ENCODE measurements at places on chromosomes 1 and 21.

GRCh38 chr1:246032984-246033383, 474.1 kb downstream of the SMYD3 start:
- DNase-seq, result no peak

DNA sequence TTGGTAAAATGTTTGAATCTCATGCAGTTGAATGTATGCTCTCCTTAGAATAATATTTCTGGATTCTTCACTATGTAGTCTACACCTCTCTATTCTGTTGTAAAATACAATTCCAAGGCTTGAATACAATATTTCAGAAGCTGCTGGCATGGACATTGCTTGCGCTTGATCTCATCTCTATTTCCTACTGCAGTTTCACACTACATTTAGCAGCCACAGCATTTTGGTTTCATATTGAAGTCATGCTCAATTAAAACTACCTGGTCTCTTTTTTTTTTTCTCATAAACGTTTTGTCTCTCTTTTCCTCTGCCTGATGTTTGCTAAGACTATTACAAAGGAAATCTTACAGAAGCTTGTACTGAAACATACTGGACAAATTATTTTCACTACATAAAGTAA, 631.0 kb upstream of the TMPRSS15 start:
- no peak for DNase-seq

GRCh38 chr1:42913426-42914091, 45.1 kb downstream of the SLC2A1 start:
- peak; percentile 53 for DNase-seq

- DNase-seq, result no peak
Observed at GRCh38 chr1:218031901-218032300, 253.2 kb upstream of the RRP15 start.

DNA sequence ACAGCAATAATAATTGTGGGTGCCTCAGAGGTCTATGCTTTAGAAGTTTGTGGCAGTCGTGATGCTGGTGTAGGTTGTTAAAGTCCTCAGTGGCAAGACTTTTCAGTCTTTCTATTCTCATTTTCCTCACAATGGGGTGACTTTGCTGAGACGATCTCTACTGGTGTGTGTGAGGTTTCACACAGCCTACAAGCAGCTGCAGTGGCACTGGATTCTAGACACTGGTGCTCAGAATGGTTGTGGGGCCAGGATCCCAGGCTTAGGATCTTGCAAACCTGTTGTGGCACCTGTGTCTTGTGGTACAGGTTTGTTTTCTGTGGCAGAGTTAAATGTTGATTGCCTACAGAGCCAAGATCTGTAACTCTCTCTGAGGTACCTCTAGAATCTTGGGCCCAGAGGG, 581.2 kb downstream of the PTPRC start:
- no peak for DNase-seq

DNA sequence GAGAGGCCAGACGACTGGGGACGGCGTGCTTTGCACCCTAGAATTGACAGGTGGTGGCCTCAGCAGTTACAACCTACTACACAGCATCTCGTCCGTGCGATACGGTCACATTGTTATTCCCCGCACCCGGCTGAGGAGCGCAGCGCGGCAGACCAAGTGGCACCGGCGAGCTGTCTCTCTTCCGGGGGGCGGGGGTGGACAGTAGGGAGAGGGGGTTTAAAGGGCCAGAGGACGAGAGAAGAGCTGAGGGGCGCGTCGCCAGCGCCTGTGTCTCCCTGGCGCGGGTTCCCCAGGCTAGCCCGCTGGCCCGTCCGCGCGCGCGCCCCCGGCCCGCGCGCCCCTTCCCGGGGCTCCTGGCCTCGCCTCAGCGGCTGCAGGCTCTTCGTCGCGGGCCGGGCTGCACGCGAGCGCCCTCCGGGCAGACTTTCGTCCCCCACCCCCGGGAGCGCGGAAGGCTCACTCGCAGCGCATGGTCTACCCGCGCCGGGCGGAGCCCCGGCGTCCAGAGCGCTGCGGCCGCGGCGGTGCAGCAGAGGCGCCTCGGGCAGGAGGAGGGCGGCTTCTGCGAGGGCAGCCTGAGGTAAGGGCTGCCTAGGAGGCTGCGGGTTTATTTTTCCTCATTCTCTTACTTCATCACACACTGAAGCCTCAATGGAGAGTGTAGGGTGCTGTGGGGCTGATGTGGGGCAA, at the start of gene PDE4B:
PDE4B (plus strand) TSS at position 227 of the 690 bp plus-strand sequence.
- DNase-seq, result no peak

GRCh38 chr1:84853741-84854721, 39.0 kb downstream of the LPAR3 start:
- no peak for DNase-seq

DNA sequence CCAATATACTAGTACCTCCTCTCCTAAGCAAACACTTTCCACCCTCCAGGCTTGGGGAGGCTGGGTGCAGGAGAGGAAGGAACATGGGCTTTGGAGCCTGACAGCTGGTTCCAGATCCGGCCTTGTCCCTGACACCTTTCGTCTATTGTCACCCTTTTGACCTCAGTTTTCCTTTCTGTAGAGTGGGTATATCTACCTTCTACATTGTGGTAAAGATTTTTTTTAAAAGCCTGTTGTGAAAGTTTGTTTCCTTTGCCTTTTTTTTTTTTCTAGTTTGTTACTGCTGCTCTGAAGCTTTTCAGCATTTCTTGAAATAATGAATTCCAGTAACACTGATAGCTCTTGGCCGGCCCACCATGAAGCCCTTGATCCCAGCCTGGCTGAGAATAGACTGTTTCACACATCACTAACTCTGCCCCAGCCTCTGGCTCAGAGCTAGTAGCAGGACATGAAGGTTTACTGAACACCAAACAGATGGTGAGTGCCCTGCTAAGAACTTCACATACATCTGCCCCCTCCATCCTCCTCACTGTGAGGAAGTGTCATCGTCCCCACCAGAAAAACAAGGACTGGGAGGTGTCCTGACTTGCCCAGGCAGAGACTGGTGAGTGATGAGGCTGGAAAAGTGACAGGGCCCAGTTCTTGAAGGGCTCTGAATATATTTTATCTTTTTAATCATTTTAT, 33.0 kb upstream of the ID3 start:
- DNase-seq, result peak; percentile 65

- no peak for DNase-seq
Observed at GRCh38 chr1:156006666-156007376, 13.9 kb downstream of the SSR2 start.

DNA sequence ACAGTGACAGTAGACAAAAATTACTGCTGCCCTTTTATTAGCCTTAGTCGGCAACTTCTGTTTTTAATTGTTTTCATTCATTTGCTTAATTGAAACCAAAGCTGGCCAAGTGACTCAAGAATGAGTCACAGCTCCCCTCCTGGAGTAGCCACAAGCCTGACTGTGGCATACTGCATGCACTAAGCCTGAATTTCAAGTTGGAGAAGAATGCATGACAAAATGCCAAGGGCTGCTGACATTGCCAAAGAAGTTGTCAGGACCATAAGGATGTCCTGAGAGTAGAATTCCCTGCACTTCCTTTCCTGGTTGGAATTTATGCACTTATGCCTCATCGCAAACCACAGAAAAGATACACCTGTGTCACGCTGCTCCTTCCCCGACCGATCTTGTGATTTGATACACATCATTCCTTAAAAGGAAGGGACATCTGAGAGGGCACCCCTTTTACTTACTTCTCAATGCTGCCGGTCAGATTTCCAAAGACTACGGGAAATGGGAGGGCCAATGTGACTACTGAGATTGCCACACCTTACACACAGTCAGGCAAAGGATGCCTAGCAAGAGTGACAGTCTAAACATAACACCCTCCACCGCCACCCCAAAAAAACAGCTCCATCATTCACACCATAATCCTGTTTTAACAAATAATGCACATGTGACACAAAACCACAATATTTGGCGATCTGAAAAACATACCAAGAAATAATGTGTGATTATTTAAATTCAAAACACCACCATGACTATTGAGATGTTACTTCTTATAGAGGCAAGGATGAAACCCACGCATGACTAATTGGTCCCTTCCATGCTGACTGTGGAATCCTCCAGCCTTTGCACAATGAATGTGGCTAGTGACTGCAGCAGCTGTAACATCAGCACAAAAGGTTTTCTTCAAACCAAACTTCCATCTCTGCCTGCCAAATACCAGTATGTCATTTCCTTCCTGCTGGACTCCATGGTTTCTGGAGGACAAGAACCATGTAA, 28.2 kb downstream of the VAV3 start:
- no peak for DNase-seq

DNA sequence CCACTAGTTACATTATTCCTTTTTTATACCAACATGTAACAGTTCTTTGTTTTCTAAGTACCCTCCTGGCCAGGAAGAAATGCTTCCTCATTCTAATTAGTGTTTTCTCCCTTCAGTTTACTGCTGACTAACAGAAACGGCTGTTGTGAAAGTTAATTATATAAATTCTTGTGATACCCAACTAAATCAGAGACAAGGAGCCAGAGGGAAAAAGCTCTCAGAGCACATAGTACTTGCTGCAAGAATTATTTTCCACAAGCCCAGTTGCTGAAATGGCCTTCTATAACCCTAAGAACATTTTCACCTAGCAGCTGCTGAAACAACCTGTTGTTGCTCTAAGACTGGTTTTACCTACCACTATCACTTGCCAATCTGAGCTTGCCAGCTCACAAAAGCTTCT, 82.4 kb downstream of the FAF1 start:
- DNase-seq, result no peak

DNA sequence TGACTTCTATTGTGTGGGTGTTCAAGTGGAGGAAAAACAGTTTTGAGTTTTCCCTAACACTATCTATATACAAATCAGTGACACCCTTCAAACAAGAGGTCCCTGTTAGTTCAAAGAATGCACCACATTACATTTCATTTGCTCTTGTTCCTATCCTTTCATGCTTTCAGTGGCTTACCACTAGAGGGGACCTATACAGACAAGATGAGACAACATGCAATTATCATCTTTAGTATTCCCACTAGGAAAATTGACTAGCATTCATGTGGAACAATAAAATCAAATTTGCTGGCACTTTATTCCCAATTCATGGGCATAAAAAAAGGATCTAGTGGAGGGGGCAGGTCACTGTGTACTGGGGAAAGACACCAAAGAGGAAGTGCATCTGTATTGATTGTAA, 13.3 kb upstream of the SIPA1L2 start:
- DNase-seq, result no peak
